ENCODE measurements at places on chromosomes 2 and 18. TPM values are rescaled to one million over a fixed set of nuclear protein-coding genes. Genes with fewer than 3 reads are reported as not detected.
A peak's percentile ranks its signal among the peaks of the same experiment; 100 is the strongest.

The ITGB6 gene
- not detected for polyA plus RNA-seq

DNA sequence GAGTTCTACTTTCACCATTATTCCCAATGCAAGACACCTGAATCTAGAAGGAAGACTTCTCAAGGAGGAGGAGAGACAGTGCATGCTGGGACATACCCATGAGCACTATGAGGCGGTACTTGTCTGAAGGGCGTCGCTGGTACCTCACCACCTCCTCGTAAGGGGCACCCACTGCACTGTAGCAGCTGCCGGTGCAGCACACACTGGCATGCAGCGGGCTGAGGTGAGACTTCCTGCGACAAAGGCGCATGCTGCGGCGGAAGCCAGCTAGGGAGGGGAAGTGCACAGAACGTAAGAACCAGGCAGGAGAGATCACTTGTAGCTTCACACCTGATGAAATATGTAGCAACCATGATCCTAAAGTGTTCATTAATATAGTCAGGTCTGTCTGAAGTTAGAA, 12.8 kb upstream of the TMEM237 start:
- no peak for DNase-seq

GRCh38 chr2:46367286-46367685, 70.1 kb downstream of the EPAS1 start:
- no peak for DNase-seq

The FBLN7 gene
- polyA plus RNA-seq, result 2.6 TPM

DNA sequence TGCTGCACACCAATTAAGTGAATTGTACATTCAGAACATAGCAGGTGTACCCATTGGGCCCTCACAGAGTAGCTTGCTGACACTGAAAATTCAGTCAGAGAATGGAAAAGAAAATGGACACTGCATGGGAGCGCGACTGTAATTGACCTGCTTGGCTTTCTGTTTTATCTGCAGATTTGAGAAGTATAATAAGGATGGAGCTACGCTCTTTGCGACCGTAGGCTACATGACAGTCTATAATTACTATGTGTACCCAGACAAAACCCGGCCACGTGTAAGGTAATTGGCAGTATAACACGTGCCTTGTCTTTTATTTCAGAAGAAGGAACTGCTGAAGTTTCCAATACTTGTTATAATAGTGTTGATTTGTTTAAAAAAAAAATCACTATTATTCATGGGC, 33.5 kb upstream of the METAP1D start:
- no peak for DNase-seq

DNA sequence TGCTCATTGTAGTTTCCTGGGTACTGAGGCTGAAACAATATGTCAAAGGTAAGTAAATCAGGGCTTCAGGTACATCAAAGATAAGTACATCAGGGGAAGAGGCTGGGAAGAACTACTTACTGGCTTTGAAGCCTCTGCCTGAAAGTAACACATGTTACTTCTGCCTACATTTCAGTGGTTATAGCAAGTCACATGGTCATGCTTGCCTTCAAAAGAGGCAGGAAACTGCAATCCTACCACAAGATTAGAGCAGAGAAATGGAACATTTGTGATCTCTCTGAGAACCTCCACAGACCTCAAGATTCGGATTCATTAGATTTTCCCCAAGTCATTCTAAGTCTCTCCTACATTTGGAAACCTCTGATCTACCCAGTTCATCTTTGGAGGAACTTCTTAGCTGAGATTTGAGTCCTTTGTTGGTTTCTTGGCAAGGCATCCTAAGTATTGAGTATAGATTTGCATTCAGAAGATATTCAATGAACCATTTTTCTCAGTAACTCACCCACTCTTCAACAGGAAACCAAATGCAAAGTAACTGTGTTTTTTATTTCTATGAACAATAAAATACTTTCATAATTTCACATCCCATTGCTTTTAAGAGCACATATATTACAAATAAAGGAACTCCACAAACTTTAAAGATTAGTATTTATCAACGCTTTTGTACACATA, 48.5 kb upstream of the CCDC195 start:
- no peak for DNase-seq

DNA sequence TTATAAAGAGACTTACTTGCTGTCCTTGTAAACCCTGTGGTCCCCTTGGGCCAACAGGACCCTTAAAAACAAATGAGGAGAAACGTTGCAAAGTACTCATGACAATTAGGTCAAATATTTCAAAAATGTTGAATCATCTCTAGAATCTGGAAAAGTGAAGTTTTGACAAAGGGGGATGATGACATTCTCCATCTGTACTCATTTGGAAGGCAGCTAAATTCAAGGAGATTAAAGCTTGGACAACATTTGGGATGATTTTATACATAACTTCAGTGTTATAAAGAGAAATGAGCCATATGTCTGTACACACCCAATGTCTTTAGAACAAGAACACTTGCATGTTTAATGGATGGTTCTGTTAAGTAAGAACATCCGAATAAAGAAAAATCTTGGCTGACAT, 92.9 kb downstream of the COL5A2 start:
- DNase-seq, result no peak

DNA sequence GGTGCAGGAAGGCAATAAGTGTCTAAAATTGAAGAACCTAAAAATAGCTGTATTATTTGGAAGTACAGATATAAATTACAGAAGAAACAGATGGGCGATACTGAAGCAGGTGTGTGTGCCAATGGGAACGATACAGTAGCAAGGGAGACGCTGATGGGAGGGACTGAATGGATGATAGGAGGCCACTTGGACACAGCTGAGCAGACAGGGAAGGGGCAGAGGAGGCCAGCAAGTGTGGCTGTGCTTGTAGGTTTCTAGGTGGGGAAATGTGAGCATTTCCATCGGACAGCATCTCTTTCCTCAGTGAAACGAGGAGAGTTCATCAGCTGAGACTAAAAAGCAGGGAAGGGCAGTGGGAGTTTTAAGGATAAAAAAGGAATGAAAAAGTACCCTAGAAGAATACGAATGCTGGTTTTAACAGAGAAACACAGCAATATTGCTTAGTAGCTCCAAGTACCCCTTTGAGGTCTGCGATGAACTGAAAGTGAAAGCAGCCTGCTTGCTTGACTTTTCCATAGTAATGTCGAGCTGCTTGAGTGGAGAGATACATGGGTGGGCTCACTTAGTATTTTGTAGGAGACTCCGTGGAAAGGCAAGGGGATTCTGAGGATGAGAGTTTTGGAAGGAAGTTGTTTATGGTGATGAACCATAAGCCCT, 91.7 kb upstream of the EPC2 start:
- DNase-seq, result no peak

DNA sequence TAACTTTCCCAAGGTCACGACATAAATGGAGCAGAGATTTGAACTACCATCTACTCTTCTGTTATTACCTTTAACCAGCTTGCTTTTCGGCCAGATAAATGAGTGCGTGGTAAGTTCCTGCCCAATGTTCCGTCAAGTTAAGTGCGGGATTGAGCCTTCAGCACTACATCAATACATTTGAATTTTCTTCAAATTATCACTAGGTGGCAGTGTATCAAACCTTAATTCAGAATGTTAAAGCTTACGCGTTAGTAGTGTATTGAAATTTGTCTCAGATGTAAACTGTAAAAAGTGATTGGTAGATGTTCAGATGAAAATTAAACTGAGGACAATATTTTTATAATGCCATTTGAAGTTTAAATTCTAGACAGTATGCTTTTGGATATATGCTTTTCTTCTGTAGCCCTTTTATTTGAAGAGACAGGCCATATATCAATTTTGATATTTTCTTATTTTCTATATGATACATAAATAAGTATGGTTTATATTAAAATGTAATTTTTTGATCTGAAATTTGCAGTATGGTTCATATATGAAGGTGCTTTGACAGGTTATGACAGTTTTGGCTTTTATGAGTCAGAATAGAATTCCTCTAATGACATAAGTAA, 681.3 kb downstream of the ADCYAP1 start:
- no peak for DNase-seq

DNA sequence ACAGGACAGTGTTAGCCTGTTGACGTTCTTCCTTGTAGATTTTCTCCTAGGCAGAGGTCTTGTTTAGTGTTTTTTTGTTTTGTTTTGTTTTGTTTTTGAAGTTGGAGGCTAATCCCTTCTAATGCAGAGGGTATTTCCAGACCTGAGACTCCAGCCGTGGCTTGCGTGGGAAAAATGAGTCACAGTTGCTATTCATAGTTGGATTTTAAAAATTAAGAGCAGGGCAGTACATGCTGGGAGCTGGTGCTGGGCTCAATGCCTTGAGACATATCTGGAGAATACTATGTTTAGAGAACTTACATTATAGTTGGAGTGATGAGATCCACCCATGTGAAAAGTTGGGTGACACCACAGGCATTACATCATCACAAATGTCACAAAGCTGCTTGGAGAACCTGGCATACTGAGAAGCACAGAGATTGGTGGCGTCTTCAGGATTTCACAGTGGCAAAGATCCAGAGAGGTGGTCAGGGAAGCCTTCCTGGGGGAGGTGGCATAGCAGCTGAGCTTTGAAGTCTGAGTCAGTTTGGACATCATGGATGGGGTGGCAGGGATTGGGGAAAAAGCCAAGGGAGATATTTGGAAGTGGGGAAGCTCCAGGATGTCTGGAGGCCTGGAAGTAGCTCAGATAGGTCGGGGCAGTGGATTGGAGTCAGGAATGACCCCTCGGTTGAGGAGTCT, 249.4 kb downstream of the LOXHD1 start:
- DNase-seq, result no peak

- DNase-seq, result no peak
Measured at GRCh38 chr18:32441533-32441932, 29.1 kb downstream of the GAREM1 start.

GRCh38 chr2:213640738-213641425, 356.6 kb downstream of the SPAG16 start:
- no peak for DNase-seq

DNA sequence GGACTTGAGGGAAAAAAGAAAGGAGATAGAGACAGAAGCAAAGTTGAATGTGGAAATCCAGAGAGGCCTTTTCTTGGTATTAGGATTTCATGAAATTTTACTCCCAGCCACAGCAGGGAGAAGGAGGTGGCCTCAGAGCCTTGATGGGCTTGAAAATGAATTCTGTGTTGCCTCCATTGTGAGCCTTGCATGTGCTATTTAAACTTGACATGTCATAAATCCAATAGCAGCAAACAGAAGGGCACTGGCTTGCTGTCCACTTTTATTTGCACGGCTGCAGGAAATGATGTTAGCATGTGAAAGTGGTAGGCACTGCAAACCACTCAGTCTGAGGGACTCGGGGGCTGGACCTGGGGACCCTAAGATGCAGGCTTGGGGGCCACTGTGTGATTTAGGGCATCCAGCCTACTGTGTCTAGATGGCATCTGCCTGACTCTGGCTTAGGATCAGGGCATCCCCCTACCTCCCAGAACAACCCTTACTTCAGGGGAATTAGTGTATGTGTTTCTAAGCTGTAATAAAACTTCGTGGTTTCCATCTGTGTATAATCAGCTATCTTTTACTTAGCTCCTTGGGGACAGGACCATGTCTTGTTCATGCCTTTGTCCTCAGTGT, 139.1 kb upstream of the SKOR2 start:
- no peak for DNase-seq

- DNase-seq, result peak; percentile 33
Measured at GRCh38 chr18:79784071-79784913, 13.4 kb upstream of the KCNG2 start.

GRCh38 chr2:464562-465309, 176.8 kb upstream of the ALKAL2 start:
- DNase-seq, result no peak

The TGFA gene
- polyA plus RNA-seq, result 0.13 TPM

GRCh38 chr2:171480908-171481307, 41.4 kb upstream of the CYBRD1 start:
- no peak for DNase-seq

The ANKRD23 gene
- not detected for polyA plus RNA-seq

GRCh38 chr18:74828200-74828599, 230.5 kb downstream of the ZNF407 start:
- DNase-seq, result no peak

DNA sequence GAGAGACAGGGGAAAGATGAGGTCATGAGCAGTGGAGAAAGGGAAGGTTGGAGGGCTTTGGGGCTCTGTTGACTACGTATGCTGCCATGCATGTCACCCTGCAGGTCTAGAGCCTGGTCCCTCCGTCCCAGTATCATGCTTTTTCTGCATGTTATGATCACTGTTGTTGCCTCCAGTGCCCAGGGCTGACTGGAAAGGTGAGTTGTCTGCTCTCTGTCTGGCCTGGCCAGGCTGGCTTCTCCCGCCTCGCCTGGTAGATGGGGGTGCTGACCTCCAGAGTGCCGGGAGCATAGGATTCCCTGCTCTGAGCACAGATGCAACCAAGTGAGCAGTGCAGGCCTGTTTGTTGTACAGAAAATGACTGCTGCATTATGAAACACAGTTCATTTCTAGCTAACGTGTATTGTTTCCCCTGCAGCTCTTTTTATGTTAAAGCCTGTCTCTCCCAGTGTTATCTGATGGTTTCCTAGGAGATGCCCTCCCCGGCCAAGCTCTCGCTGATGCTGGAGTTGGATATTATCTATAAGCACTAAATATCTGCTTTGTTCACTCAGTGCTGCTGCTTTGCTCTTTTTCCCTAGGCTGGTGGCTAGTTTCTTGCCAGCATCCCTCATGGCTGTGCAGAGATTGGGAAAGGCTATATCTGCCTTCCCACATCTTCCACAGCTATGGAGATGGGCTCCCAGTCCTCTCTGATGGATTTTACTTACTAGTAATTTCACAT, 158.2 kb downstream of the TDRD15 start:
- no peak for DNase-seq

DNA sequence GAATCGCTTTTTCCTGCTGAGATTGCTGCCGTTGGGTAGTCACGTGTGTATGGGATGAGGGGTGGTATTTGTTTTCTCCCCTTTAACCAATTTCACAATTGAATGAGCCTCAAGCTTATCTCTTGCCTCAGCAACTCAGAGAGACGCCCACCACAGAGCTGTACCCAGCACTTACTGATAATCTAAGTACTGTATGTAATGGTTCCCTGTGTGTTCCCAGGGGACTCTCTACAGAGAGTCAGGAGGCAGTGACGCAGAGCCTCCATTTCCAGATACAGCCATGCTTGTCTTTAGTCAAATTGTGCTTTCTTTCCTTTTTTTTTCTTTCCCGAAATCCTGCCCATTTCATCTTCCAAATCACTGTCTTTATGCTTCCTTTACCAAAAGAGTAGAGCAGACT, 1102.1 kb upstream of the KLHL29 start:
- no peak for DNase-seq

GRCh38 chr18:75365837-75366236, 61.7 kb downstream of the SMIM21 start:
- no peak for DNase-seq

DNA sequence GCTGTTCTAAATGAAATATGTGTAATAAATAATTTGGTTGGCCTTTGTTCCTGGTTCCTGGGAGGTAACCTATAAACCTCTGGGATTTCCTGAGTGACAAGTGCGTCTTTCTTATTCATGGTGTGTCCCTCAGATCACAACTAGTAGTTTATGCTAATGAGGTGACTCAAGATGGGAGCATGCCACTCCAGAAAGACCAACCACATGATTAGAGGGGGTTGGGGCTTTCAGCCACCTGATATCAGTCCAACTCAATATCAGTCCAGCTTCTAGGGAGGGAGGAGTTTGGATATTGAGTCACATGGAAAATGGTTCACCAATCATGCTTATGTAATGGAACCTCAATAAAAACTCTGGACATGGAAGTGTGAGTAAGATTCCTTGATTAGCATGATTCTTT, 96.6 kb downstream of the QPCT start:
- DNase-seq, result no peak
